Breast epithelium (tissue), 4 donors: ENCODE measurements at places on chromosomes 13 and 19. TPM values are rescaled to one million over a fixed set of nuclear protein-coding genes. Genes with fewer than 3 reads are reported as not detected.

- no peak overlapping the region for H3K4me3 ChIP-seq
- DNase-seq = no peak
- H3K36me3 ChIP-seq = no peaks in the 10 kb centered on the region
- no peaks in the 10 kb centered on the region for H3K27me3 ChIP-seq
Measured at GRCh38 chr13:110491869-110492678, 69.4 kb downstream of the RAB20 start.

GRCh38 chr19:8069096-8069973, 16.8 kb downstream of the CCL25 start:
- no peak for DNase-seq
- no peak overlapping the region for H3K27ac ChIP-seq
- H3K27me3 ChIP-seq = no peaks in the 10 kb centered on the region

GRCh38 chr13:23391752-23392151, 41.8 kb downstream of the SACS start:
- no peak overlapping the region for H3K27ac ChIP-seq
- H3K36me3 ChIP-seq = no peaks in the 10 kb centered on the region
- no peak for DNase-seq
- no peaks in the 10 kb centered on the region for H3K4me1 ChIP-seq

- peaks cover 9% of the 10 kb centered on the region for H3K4me1 ChIP-seq
- H3K4me3 ChIP-seq = no peak overlapping the region
- no peaks in the 10 kb centered on the region for H3K36me3 ChIP-seq
Measured at GRCh38 chr19:5042556-5042955, 73.6 kb downstream of the KDM4B start.

DNA sequence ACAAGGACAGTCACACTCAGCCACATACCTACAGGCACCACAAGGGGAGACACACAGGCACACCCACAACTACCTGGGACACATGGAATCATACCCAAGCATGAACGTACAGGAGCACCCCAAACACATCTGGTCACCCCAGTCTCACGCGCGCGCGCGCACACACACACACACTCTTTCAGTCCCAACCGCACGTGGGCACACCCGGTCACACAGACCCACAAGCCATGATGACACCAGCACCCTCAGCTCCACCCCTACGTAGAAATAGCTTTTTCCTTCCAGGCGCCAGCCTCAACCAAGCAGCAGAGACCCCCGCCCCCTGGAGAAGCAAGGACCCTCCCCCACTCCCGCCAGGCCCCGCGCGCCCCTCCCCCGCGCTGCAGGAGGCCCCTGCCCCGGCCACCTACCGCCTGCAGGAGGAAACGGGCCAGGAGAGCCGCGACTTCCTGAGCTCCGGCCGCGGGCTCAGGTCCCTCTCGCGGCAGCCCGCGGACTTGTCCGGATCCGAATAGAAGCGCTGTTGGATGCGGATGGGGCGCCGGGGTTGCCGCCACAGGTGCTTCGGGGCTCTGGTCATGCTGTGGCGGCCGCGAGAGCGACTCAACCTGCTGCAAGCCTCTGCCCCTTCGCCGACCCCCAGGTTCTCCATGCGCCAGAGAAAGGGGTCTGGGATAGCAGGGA, 6.4 kb upstream of the PDE4C start:
- H3K4me1 ChIP-seq = no peaks in the 10 kb centered on the region
- H3K36me3 ChIP-seq = no peaks in the 10 kb centered on the region
- H3K4me3 ChIP-seq = no peak overlapping the region
- no peak for DNase-seq
- H3K27ac ChIP-seq = no peak overlapping the region

DNA sequence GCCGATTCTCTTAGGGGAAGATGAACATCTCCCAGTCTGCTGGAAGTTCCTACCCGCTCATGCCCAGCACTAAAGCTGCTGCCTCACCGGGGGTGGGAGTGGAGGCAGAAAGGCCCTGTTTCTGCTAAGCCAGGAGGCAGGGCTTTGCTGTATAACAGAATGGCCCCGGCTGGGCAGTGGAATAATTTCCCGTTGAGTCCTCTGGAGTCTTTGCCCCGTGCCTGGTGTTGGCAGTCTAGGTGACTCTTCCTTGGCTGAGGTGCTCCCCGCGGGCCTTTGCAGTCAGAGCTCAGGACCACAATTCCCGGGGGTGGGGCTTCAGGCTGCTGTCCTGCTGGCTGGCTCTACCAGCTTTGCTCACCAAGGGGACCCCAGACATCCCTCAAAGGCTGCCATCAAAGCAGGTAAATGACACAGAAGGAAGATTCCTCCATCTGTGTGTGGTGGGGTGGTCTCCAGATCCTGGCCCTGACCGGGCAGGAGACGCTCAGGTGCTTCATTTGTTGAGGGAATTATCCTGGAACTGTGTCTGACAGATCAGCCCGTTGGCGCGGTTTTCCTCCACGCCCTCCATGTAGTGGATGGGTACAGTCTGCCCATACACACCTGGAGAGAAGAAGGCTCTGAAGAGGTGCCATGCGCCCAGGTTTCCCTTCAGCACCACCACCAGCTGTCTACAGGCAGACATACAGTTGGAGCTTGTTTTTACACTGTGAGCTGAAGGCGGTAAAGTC, 209.9 kb downstream of the TEX29 start:
- no peaks in the 10 kb centered on the region for H3K36me3 ChIP-seq
- H3K27ac ChIP-seq = no peak overlapping the region
- no peaks in the 10 kb centered on the region for H3K27me3 ChIP-seq
- no peaks in the 10 kb centered on the region for H3K4me1 ChIP-seq

- no peak overlapping the region for H3K27ac ChIP-seq
- no peak overlapping the region for H3K4me3 ChIP-seq
- H3K4me1 ChIP-seq = no peaks in the 10 kb centered on the region
- H3K27me3 ChIP-seq = no peaks in the 10 kb centered on the region
Measured at GRCh38 chr19:38781058-38781457, 7.7 kb upstream of the LGALS7 start.

- peak overlapping the region; percentile 69 for H3K4me3 ChIP-seq
- no peak for DNase-seq
- peak overlapping the region; percentile 94 for H3K27ac ChIP-seq
- H3K27me3 ChIP-seq = no peaks in the 10 kb centered on the region
- no peaks in the 10 kb centered on the region for H3K36me3 ChIP-seq
Measured at GRCh38 chr19:19866611-19867248, 1.0 kb downstream of the ZNF253 start.

DNA sequence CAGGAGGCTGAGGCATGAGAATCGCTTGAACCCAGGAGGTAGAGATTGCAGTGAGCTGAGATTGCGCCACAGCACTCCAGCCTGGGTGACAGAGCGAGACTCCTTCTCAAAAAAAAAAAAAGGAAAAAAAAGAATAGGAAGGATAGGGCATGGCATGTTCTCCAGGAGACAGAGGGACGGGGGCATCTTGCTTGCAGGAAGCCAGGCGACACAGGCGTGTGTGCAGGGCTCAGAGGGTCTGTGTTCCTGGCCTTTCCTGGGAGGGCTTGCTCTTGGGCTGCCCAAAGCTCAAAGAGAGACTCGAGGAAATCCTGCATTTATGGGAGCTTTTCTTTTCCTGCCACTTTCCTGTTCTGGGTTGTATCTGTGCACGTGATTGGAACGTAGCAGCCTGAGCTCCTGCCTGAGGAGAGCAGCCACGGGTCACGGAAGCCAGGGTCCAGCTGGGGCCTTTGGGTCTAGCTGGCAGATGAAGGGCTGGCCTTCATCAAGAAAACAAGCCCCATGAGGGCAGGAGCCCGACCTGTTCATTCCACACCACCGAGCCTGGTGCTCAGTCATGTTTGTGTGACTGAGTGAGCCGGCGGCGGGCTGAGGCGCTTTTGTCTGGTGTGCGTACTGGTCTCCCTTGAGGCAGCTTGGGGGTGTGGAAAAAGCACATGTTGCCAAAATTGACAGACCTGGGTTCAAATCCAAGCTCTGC, 44.5 kb downstream of the CAPN12 start:
- peak overlapping the region; percentile 99 for H3K27ac ChIP-seq
- H3K36me3 ChIP-seq = no peaks in the 10 kb centered on the region
- no peak for DNase-seq
- peaks cover 4% of the 10 kb centered on the region for H3K4me1 ChIP-seq
- H3K27me3 ChIP-seq = no peaks in the 10 kb centered on the region

DNA sequence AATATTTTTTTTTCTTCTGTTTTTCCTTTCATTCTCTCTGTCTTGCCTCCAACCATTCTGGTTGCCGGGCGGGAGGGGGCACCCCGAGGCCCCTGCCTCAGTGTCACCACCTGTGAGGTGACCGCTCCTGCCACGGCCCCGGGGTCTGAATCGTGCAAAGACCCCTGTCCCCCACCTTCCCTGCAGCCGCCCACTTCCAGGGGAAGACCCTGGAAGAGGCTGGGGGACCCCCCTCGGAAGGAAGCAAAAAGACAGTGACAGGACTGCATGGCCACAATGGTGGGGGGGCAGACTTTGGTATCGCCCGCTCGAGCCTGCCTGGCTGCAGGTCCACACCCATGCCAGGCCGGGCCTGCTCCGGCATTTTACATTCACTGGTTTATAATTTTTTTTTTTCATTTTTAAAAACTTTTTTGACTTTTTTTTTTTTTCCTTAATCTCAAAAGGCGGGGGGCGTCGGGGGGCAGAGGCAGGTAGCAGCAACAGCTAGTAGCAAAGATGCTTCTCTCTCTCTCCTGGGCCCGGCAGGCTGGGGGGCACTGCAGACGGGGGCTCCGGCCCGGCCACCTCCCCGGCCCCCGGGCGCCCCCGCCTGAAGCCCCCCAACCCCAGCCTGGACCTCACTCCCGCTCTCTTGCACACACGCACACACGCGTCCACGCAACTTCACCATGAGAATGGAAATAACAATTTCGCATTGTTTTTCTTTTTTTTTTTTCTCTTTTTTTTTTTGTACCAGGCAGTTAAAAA, 22.6 kb downstream of the ZBTB7A start:
- peak overlapping the region; percentile 78 for H3K27ac ChIP-seq
- no peaks in the 10 kb centered on the region for H3K27me3 ChIP-seq
- H3K36me3 ChIP-seq = no peaks in the 10 kb centered on the region
- no peaks in the 10 kb centered on the region for H3K4me1 ChIP-seq

- no peaks in the 10 kb centered on the region for H3K4me1 ChIP-seq
- no peaks in the 10 kb centered on the region for H3K36me3 ChIP-seq
- H3K27me3 ChIP-seq = no peaks in the 10 kb centered on the region
- no peak for DNase-seq
- H3K4me3 ChIP-seq = no peak overlapping the region
Measured at GRCh38 chr19:56727677-56728076, 56.1 kb upstream of the ZNF835 start.

DNA sequence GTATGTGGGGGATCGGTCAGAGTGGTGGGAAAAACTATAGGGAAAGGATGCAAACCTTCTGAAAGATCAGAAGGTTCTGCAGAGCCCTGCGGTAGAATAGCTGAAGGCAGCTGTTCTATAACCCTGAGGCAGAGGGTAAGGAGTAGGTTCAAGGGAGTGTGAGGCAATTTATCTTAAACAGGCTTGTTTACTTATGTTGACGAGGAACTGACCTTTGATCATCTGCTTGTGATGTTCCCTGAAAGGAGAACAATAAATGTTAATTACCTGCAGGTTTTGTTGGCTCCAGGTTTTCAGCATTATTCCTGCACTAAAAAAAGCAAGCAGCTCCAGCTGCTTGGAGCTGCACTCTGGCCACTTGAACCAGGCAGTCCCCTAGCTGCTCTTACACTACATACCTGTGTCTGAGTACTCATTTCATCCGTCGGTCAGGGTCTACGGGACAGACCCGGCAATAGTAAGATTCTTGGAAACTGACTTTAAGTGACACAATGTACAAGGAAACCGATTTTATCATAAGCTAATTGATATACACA, 202.1 kb downstream of the TBC1D4 start:
- H3K4me1 ChIP-seq = no peaks in the 10 kb centered on the region
- H3K27ac ChIP-seq = no peak overlapping the region
- no peaks in the 10 kb centered on the region for H3K27me3 ChIP-seq
- H3K4me3 ChIP-seq = no peak overlapping the region
- no peaks in the 10 kb centered on the region for H3K36me3 ChIP-seq
- no peak for DNase-seq

- no peak for DNase-seq
- H3K27me3 ChIP-seq = no peaks in the 10 kb centered on the region
- no peak overlapping the region for H3K4me3 ChIP-seq
- no peaks in the 10 kb centered on the region for H3K36me3 ChIP-seq
Measured at GRCh38 chr19:32415669-32416068, 10.1 kb downstream of the DPY19L3 start.

GRCh38 chr13:59663707-59664106, 500.0 kb downstream of the DIAPH3 start:
- H3K27ac ChIP-seq = no peak overlapping the region
- no peaks in the 10 kb centered on the region for H3K27me3 ChIP-seq
- DNase-seq = no peak
- H3K4me3 ChIP-seq = no peak overlapping the region
- no peaks in the 10 kb centered on the region for H3K36me3 ChIP-seq

GRCh38 chr19:2046046-2046907, 4.8 kb downstream of the MKNK2 start:
- peak overlapping the region; percentile 98 for H3K27ac ChIP-seq
- no peak overlapping the region for H3K4me3 ChIP-seq
- DNase-seq = no peak
- H3K4me1 ChIP-seq = peaks cover 67% of the 10 kb centered on the region
- no peaks in the 10 kb centered on the region for H3K36me3 ChIP-seq

DNA sequence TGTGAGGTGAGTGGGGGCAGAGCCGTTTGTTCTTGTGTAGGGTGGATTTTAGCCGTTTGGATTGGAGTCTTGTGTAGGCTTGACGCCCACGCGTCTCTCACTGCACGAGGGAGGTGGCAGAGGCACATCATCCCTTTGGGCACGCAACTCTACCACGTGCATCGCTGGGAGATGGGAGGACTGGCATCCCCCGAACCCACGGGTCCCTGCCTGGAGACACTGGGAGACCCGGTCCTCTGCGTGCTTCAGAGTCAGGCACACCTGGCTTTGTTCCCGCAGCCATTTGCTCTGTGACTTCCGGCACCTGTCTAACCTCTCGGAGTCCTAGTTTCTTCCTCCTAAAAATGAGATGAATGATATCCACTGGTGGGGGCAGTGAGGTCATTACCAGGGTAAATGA, 6.4 kb downstream of the ARHGEF7 start:
- no peaks in the 10 kb centered on the region for H3K4me1 ChIP-seq
- H3K27ac ChIP-seq = no peak overlapping the region
- no peaks in the 10 kb centered on the region for H3K27me3 ChIP-seq
- DNase-seq = no peak
- no peak overlapping the region for H3K4me3 ChIP-seq

- H3K27me3 ChIP-seq = no peaks in the 10 kb centered on the region
- peak overlapping the region; percentile 76 for H3K27ac ChIP-seq
- DNase-seq = no peak
- H3K4me3 ChIP-seq = no peak overlapping the region
Measured at GRCh38 chr19:4709440-4710280, 14.0 kb downstream of the DPP9 start.

GRCh38 chr13:98549728-98550317, 27.1 kb downstream of the STK24 start:
- no peak for DNase-seq
- no peaks in the 10 kb centered on the region for H3K27me3 ChIP-seq
- H3K36me3 ChIP-seq = no peaks in the 10 kb centered on the region
- H3K27ac ChIP-seq = peak overlapping the region; percentile 71

Gene PLEKHF1
- 71.4 TPM for total RNA-seq

Gene CD37
- total RNA-seq = 2.9 TPM

Gene PEX11G
- 5.4 TPM for total RNA-seq

Gene CEACAM3
- total RNA-seq = not detected

Gene PCP2
- 6.7 TPM for total RNA-seq

Gene ADPRHL1
- 2.7 TPM for total RNA-seq
